ENCODE measurements at places on chromosomes 7 and 10.

GRCh38 chr7:139731802-139732470 lies 45.9 kb downstream of the HIPK2 start:
- DNase-seq: no peak

GRCh38 chr7:114554781-114555537 lies 140.3 kb downstream of the FOXP2 start:
- DNase-seq: no peak

DNA sequence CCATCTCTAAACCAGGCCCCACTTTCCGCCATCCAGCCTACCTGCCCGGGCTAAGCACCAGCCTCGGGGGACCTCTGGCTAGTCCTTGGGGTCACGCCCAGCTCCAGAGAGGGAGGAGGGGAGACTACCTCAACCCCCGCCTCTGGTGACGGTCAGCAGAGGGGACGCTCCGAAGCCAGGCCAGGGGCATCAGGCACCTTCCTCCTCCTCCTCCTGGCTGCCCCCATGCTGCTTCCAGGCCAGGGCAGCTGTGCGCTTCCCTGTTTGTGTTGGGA lies 4.0 kb upstream of the SMARCD3 start:
- no peak for DNase-seq

DNA sequence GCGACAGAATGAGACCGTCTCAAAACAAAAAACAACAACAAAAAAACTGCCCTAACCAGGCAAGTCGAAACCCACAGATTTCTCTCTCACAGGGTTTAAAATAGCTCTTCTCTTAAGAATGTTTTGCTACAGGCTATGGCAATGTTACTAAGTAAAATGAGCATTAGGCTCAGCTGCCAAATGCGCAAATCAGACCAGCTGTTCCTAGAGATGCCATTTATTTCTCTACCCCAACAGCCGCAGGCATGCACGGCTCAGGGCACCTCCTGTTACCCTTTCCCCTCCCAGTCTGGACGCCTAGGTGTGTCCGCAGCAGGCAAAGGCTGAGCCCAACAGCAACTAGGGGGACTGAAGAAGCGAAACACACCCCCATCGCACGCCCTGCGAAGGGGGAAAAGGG lies 168.3 kb upstream of the MBL2 start:
- no peak for DNase-seq

- DNase-seq: no peak
Measured at GRCh38 chr7:22647451-22648257, 79.3 kb upstream of the IL6 start.

DNA sequence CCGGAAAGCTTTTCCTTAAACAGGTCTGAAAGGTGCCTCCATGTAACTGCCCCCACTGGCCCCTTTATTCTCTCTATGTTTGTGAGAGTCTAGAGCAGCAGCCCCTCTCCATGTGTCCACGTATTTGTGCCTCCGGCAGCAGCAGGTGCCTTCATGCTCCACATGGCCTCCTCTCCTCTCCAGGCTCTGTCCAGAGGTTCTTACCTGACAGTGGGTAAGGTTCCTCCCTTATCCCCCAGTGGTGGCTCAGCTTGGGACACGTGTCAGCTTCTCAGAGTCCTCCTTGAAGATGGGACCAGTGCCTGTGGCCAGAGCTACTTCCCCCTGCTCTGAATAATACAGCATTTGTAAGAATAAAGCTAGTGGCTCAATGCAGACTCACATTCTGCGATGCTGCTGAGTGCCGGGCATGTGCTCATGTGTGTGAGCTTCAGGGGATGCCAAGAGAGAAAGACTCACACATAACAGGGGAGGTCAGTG lies 7.9 kb downstream of the CALML3 start:
- DNase-seq: no peak

DNA sequence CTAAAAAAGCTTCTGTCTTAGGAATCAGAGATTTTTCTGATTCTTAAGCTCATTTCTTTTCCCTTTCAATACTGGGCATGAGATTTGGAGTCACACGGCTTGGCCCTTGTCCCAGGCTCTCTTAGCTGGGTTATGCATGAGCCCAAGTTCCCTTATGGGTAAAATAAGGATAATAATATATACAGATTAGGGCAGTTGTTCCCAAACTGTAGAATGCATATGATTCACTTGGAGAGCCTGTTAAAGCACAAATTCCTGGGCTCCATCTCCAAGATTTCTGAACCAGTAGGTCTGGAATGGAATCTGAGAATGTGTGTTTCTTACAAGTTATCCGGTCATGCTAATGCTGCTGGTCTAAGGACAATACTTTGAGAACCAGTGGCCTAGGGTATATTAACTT lies 154.0 kb downstream of the REEP3 start:
- DNase-seq: no peak

GRCh38 chr10:74851831-74852230 lies 25.4 kb downstream of the KAT6B start:
- no peak for DNase-seq

- DNase-seq: no peak
Measured at GRCh38 chr10:70456164-70456563, 14.7 kb upstream of the NODAL start.

GRCh38 chr10:24463611-24464426 lies 254.9 kb downstream of the KIAA1217 start:
- DNase-seq: peak; percentile 62

GRCh38 chr10:52191049-52191448 lies 123.0 kb upstream of the DKK1 start:
- no peak for DNase-seq

DNA sequence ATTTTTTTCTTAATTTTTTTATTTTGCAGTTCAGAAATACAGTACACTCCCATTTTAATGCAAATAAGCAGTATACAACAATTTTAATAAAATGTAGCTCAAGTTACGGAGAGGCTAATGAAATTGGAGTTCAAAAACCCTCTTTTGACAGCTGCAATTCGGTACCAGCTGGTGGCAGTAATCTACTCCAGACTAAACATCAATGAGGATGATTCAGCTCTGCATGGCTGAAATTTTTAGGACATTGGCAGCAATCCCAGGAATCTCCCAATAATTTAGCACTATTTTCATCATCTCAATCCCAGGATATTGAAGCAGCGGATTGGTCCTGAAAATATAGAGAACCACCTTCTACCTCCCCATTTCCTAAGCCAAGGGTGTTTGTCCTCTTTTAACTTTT lies 278.8 kb downstream of the CACNA2D1 start:
- no peak for DNase-seq

- no peak for DNase-seq
Measured at GRCh38 chr10:62861507-62861906, 45.3 kb upstream of the EGR2 start.

DNA sequence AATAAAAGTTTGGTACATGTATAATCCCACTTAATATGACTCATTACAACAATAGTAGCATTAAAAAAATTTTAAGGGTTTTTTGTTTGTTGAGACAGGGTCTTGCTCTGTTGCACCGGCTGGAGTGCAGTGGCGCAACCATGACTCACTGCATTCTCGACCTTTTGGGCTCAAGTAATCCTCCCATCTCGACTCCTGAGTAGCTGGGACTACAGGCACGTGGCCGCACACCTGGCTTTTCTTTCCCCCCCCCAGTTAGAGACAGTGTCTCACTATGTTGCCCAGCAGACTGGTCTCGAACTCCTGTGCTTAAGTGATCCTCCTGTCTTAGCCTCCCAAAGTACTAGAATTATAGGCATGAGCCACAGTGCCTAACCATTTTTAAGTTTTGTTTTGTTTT lies 40.7 kb downstream of the KMT2C start:
- no peak for DNase-seq

GRCh38 chr7:64098-64915 lies 128.1 kb upstream of the FAM20C start:
- no peak for DNase-seq

GRCh38 chr10:86371691-86372090 lies 5.1 kb upstream of the GRID1 start:
- peak; percentile 19 for DNase-seq

- DNase-seq: no peak
Measured at GRCh38 chr7:112357136-112357535, 93.1 kb upstream of the IFRD1 start.

- no peak for DNase-seq
Measured at GRCh38 chr7:116955340-116955739, 2.0 kb downstream of the ST7 start.

- no peak for DNase-seq
Measured at GRCh38 chr10:1328161-1328823, 272.1 kb downstream of the WDR37 start.

GRCh38 chr7:151138153-151138851 lies 29.2 kb downstream of the GBX1 start:
- DNase-seq: peak; percentile 50

DNA sequence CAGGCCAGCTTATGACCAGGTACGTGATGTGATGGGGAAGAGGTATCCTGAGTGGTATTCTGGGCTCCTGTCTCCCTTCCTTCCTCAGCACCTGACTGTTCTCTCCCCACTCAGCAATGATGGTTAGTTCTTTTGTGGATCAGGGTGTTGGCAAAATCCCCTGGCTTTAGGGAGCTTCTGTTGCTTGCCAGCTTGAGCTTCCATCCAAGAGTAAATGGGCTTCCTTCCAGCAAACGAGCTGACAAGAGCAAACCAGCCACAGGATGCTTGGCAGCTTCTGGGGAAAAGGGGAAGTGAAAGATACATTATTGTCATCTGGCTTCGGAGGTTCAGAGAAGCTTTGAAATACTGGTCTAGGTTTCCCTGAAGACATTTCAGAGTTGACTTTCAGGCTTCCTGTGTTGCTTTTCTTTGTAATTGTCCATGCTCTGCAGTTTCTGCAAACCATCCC lies 5.2 kb downstream of the DUSP5 start:
- peak; percentile 68 for DNase-seq

DNA sequence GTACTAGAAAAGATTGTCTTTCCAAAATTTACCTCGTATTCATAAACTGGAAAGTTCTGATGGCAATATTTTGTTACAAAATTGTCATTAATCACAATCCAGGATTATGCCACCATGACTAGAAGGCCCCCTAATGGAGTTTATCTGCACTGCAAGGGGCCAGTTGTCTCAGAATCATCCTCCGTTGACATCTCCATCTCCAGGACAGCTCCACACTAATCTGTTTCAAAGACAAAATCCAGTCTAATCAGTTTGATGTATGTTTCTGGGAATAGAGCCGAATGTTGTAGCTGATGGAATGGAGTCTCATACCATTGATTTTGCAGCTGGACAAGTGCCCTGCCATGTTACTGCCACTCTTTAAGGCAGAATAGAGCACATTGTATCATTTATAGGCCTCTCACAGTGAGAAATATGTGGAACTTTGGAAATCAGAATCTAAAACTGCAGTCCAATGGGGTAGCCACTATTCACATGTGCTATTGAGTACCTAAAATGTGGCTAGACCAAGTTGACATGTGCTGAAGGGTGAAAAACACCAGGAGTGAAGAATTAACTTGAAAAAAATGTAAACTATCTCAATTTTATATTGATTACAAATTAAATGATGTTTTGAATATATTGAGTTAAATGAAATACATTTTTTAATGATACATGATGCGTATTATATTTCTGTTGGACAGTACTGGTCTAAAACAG lies 38.3 kb upstream of the TOMM7 start:
- DNase-seq: no peak

- DNase-seq: no peak
Measured at GRCh38 chr7:150968734-150969372, 9.3 kb downstream of the KCNH2 start.

DNA sequence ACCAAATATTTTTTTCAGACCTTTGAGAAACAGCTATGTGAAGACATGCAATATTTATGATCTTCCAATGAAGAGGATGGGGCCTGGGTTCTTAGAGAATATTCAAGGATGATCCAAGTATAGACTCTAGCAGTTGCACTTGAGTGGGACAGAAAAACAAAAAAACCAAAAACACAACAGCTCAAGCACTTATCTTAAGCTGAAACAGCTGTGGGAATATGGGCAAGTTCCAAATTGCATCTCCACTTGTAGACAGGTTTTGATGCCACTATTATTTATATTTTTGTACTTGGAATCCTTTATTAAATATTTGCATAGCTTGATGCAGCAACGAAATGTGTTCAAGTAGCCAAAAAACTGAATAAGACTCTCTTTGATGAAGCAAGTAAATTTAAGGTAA lies 2.2 kb upstream of the PDK4 start:
- no peak for DNase-seq

DNA sequence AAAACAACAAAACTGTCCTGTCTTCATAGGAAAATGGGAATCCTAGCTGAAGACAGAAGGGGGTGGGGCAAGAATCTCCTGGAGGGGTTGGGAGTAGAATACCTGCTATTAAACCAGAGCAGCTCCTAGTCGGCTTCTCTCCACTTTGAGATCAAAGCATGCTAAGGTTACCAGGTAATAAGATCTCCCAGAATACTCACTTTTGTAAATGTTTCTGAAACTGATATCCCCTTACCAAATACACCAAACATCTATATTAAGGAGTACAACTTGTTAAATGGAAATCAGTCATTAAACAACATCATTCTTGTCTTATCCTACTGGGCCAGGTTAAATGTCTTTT lies 29.5 kb upstream of the DAGLB start:
- no peak for DNase-seq

DNA sequence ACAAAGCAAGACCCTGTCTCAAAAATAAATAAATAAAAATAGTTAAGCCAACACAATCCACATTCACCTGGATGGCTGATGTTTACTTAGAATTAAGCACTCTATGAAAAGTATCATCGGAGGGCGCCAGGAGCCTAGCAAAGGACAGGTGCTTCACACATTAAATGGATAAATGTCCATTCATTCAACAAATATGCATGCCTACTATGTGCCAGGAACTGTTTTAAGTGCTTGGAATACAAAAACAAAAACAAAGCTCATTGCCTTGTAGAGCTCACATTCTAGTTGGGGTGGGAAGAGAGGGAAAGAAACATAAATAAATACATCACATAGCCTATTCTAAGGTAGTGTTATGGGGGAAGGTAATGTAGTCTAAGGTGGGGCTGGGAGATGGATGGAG lies 4.1 kb downstream of the BAIAP2L1 start:
- no peak for DNase-seq

DNA sequence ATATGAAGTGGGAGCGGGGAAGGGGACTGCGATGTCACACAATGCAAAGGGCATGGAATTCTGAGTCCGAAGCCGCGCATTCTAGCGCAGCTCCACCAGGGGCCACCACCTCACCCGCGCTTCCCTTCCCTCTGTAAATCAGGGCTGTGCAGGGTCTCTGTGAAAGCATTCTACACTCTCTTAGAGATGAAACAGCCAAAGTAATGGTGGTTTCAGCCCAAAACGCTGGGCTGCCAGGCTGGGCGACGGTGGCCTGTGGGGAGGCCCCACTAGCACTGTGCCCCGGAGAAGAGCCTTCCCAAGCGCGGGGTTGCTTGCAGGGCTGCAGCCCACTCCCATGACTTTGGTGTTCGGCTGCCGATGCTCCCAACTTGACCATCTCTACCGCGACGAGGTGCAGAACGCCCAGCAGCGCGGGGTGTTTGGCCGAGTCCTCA lies 11.4 kb downstream of the ATG9B start:
- DNase-seq: no peak

All from activated effector memory CD4-positive, alpha-beta T cell treated with anti-CD3 and anti-CD28 coated beads, Interleukin-2, amount 50 U/mL, for 16 hours (primary cell).